ENCODE measurements at places on chromosomes 5 and 9.

- no peak for DNase-seq
Observed at GRCh38 chr9:128877852-128878251, 3.9 kb downstream of the KYAT1 start.

- DNase-seq, result no peak
Observed at GRCh38 chr5:59542851-59543820, 350.4 kb downstream of the PDE4D start.

- DNase-seq, result no peak
Observed at GRCh38 chr5:171850324-171850947, 64.8 kb downstream of the SMIM23 start.

- no peak for DNase-seq
Observed at GRCh38 chr5:170619869-170620268, 116.0 kb downstream of the KCNIP1 start.

- no peak for DNase-seq
Observed at GRCh38 chr5:143066556-143067281, 296.5 kb downstream of the ARHGAP26 start.
